ENCODE measurements at places on chromosomes 4 and X.

DNA sequence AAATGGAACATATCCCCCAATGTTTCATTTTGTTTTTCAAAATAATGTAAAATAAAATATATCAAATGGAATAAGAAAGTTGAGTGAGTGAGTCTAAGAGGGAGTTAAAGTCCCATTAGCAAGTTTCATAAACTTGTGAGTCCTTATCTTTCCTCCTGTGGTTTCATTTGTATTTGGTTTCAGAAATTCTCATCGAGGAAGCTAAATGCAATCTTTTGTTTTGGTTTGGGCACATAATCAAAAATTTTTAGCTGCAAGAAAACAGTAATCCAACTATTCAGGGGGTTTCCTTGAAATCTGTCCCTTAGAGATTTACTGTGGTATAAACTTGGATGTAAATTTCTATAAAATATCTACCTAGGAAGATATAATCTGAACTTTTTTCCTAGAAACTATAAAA lies 124.2 kb downstream of the CAMK2D start:
- no peak for DNase-seq

DNA sequence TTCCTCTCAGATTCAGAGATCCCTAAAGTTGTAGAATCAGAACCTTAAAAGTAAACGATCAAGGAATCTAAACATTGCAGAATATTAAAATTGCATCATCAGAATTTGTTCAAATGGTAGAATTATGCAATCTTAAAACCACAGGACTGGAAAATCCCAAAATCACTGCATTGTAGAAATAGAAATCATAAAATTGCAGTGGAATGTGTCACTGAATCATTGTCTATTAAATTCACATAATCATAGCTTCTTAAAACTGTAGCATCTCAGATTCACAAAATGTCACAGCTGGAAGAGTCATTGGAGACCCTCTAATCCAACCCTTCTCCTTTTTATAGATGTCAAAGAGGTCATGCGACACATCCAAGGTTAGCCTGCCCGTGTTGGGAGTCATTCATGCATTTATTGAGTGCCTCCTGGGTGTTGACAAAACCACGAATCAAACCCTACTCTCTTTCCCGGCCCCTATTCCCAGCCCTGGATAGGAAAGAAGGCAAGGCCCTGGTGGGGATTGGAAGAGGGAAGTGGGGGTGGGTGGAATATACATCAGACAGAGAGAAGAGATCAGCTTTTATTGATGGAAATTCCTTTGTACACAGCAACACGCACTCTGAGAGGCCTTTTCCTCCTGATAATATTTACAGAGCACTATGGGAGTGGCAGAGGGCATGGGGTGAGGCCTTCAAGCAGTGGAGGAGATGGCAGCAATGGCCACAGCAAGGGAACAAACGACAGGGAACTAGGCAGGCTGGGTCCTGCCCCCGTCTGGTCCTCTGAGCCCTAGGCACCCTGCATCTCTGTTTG lies 15.4 kb downstream of the IQSEC2 start:
- DNase-seq: no peak

DNA sequence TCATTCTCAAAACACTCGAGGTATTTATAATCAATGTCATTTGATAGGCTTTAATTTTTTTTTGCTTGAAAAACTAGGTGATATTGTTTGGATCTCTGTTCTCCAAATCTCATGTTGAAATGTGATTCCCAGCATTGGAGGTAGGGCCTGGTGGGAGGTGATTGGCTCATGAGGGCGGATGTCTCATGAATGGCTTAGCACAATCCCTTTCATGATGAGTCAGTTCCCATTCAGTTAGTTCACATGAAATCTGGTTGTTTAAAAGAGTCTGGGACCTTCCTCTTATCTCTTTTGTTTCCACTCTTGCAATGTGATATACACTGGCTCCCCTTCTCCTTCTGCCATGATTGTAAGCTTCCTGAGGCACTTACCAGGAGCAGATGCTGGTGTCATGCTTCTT lies 638.7 kb downstream of the DMD start:
- DNase-seq: no peak

- DNase-seq: no peak
Observed at GRCh38 chr4:17760626-17761025, 20.8 kb downstream of the FAM184B start.

- no peak for DNase-seq
Observed at GRCh38 chr4:48237996-48238645, 31.5 kb downstream of the TEC start.

GRCh38 chr4:3465698-3466671 lies 2.9 kb downstream of the DOK7 start:
- DNase-seq: no peak

DNA sequence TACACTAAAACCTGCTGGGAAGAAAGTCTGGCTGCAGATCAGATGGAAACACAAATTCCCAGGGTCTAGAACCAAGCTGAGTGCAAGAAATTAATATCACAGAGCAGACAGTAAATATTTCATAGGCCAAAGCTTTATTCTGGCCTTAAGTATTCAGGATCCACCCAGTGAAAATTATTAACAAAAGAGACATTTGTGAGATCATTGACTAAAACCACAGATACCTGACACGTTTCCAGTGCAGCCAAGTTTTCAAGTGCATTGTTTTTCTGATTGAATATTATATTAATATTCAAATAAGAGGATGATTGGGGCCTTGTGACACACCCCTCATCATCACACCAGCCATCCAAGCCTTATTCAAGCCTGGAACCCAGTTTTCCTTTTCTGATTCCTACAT lies 10.3 kb downstream of the ELOVL6 start:
- no peak for DNase-seq

- no peak for DNase-seq
Observed at GRCh38 chr4:55029821-55030503, 95.4 kb downstream of the KDR start.

GRCh38 chrX:22315151-22315550 lies 42.4 kb downstream of the CBLL2 start:
- DNase-seq: no peak
